ENCODE measurements at places on chromosomes 2 and 18. TPM values are rescaled to one million over a fixed set of nuclear protein-coding genes. Genes with fewer than 3 reads are reported as not detected.
A peak's percentile ranks its signal among the peaks of the same experiment; 100 is the strongest.

GRCh38 chr2:98926601-98927000 lies 9.4 kb downstream of the CRACDL start:
- peak; percentile 33 for DNase-seq

DNA sequence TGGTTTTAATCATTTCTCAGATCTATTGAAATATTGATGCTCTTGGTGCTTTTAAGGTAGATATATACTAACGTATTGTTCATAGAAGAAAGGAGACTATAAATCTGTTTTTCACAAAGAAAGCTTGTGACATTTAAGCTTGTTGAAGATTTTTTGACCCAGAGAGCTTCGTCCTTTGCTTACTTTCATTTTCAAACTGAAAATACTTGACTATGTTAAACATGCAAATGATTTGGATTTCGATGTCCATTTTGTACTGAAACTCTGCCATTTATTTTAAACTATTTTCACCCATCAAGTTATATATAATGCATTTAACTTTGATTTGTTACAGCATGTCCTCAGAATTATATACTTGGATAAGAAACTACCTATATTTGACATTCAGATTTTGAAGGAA lies 85.2 kb downstream of the SLC4A10 start:
- no peak for DNase-seq

DNA sequence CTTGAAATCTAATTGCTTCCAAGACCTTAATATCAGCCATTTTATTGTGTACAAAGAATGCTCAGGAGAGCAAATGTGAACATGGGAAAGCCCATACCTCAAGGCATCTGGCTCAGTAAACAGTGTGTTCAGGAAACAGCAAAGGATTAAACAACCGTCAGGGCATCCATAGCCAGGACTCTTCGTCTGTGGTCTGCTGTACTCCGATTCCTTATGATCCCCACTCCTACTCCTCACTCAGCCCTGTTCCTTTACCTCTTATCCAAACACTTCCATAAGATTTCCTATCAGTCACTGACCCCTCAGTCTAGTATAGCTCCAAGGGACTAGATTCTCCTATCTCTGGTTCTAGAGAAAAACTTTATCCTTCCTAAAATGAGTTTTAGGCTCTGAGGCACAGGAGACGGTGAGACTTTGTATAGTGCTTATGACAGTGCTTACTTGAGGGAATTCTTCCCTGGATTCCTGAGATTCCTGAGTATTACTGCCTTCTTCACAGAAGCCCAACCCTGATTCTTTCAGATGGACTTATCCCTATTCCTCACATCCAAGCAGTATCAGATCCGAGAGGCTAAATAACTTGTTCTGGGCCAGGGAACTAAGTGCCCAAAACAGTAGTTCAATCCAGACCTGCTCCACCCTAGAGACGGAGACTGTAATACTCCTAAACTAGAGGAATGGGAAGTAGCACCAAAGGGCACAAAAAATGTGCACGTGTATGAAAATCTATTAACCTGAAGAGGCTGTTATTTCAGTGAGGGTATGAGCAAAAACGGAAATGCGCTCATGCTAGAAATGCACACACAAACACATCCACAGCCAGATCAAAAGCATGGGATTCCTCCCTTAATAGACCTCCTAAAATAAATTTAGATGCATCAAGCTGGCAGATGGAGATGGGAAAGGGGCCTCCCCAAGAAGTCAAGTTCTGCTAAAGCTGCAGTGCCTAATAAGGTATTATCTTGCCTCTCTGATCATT lies 42.1 kb upstream of the SIGLEC15 start:
- DNase-seq, result no peak

- DNase-seq, result no peak
These were observed 130.2 kb downstream of the MTCL1 start for GRCh38 chr18:8835521-8835953.

DNA sequence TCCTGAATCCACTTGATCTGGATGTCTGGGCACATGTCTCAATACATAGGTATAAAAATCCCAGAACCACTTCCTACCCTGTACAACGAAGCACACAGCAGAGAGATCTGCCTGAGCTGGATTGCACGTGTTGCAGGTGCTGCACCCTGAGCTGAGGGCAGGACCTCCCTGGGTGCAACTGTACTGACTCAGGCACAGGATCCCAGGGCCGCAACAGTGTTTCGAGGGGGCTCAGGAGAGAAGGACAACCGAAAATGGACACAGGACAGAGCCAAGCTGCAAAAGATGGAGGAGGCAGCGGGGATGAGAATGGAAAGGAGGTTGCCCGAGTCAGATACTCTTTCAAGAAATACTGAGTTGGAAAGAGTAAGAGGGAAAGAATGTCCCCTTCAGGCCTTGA lies 354.1 kb downstream of the EIPR1 start:
- no peak for DNase-seq

DNA sequence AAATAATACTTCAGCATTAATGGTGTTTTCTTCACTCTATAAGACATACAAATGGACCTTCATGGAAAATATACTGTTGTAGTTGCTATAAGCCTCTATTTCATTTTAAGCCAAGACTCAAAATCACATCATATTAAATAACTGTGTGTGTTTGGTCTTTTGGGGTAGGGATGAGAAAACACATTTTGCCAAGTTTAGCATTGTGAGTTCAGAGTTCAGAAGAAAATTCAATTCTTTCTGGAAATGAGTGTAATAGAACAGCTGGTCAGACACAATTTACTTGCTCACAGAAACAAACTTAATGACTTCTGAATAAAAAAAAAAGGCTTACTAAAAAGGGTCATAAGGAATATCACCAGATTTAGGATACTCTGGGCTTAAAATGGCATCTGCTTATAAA lies 149.5 kb downstream of the LRRTM4 start:
- no peak for DNase-seq

GRCh38 chr2:240568678-240569522 lies 616 bp downstream of the RNPEPL1 start:
- DNase-seq, result peak; percentile 71

COLEC11 gene
- not detected for total RNA-seq

MRPL53 gene
- 41.5 TPM for total RNA-seq

REEP1 gene
- total RNA-seq, result 4.1 TPM

DLX2 gene
- 2.2 TPM for total RNA-seq

Data from Daoy (cell line).